ENCODE measurements at places on chromosomes 12 and 14.

- DNase-seq: no peak
Measured at GRCh38 chr14:23577710-23578392, 739 bp downstream of the JPH4 start.

DNA sequence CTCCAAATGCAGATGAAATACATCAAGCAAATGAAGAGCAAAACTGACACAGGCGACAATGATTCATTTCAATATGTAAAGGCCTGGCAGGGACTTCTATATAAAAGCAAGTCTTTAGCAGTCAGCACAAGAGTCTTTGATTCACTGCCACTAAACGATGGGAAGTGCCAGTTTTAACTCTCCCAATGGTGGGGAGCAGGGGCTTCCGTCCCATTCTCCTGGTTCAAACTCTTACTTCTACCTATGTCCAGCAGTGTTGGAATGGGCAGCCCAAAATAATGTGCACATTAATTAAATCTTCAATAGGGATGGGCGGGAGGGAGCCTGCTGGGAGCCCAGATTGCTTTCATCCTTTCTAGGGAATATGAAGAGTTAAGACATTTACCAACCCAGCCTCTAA is 97.5 kb upstream of the MDM1 start:
- DNase-seq: no peak

DNA sequence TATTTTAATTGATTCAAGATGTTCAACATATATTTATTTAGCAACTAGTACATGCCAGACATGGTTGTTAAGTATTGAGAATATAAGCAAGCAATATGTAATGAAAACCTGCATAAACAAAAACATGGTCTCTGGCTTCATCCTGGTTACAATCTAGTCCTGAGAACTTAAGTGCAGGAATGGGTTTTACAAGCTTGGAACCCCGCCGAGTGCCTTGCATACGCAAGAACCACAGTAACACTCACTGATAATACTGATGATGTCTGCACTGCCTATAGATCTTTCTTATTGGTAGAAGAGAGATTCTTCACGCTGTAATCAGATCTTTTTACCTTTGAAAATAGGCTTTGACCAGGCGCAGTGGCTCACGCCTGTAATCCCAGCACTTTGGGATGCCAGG is 22.9 kb upstream of the CALM1 start:
- DNase-seq: no peak

DNA sequence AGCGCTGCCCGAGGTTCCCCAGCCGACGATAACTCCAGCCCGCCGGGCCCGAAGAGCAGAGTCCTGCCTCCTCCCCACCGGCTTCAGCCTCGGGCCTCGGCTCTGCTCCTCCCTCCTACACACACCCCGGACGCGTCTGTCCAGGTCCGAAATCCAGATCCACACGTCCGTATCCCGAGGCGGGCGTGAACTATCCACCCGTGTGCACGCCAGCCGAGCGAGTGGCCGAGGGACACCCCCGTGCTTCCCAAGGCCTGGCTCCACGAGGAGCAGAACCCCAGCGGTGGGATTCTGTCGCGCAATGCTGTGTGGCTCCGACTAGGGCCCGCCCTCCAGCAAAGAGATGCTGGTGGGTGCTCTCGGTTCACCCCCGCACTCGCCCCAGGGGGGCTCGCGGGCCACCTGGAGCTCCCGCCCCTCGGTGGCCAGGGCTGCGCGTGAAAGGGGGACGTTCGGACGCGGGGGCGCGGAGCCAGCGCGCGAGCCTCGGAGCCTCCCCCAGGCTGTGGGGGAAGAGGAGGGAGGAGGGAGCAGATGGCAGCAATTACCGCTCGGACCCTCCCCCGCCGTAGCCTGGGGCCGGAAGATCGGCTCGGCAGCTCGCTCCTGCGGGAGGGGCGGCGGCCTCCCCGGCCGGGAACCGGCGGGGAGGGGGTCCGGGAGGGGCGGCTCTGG is 18.9 kb upstream of the ANKRD33 start:
- DNase-seq: no peak

DNA sequence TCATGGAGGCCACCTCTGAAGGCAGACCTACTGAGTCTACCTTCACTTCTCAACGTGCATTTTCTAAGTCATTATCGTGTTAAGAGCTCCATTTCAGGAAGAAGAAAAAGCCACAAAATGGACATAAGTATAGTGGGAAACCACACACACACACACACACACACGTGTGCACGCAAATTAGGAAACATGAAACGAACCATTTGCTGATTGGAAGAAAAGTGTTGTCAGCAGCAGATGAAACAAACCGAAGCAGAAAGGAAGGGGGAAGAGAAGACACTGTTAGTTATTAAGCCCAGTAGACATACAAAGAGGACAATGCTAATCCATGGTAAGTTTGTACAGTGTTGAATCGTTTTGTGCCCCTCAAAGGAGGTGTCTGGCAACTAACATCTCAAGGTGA is 9.9 kb upstream of the VPS33A start:
- no peak for DNase-seq

DNA sequence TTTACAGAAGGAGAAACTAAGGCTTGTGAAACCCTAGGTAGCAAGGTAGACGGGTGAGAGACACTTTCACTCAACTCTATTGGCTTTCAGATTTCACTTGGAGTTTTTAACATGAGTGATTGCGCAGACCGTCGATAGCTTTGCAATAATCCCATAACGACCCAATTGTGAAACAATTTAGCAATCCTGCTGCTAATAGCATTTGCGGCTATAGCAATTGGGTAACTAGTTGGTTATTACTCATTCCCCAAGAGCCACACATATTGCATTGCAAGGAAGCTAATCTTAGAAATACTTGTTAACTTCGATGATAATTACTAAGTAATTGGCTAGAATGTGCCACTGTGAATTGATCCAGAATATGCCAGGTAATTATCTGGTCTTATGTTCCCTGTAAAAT is 159.9 kb upstream of the NOS1 start:
- no peak for DNase-seq

GRCh38 chr12:90102957-90103652 is 394.5 kb upstream of the ATP2B1 start:
- DNase-seq: no peak

DNA sequence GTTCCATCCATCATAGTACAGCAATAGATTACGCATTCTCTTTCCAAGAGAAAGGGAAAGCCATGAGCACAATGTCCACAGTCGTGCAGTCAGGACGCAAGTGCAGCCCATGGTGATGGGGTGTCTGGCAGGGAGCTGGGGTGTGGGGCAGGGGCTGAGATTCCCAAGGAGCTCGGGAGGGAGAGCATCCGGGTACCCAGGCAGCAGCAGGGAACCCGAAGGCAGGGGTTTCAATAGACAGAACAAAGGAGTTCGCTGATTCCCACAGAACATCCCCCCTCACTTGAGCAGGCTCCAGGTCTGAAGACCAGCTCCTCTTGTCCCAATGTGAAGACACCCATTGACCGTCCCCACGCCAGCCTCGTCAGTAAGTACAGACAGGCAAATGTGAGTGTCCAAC is 13.5 kb downstream of the ANHX start:
- no peak for DNase-seq

DNA sequence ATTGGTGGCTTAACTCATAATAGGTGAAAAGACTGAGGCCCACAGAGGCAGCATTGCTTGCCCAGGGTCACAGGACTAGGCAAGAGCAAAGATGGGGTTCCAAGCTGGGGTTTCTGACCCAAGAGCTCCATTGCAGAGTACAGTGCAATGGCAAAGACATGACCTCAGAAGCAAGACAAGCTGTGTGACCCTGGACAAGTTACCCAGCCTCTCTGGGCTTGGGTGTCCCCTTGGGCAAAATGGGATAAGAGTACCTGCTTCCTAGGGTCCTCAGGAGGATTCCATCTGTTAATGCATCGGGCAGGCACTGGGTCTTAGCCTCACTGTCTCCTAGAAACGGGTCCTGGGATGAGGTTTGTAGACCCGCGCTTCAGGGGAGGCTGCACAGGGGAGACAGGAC is 111.6 kb upstream of the NCOR2 start:
- no peak for DNase-seq

- DNase-seq: no peak
Measured at GRCh38 chr14:34046799-34047520, 96.1 kb upstream of the EGLN3 start.

DNA sequence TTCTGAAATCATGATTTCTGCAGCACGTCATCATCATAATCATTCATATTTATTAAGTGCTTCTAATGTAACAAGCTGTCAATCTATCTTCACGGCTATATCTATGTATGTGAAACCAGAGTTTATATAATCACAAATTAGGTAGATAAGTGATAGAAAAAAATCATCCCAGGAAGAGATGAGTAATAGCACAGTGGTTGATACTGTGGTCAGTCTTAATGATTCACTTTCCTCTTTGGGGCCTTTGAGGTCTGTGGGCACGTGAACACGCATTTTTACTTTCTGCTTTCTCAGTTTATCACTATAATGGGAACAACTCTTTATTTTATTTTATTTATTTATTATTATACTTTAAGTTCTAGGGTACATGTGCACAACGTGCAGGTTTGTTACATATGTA is 265.9 kb upstream of the NOVA1 start:
- DNase-seq: no peak

GRCh38 chr12:10369557-10370415 is 20.1 kb downstream of the KLRK1 start:
- DNase-seq: no peak

GRCh38 chr14:54194501-54194900 is 202.3 kb upstream of the CDKN3 start:
- no peak for DNase-seq

DNA sequence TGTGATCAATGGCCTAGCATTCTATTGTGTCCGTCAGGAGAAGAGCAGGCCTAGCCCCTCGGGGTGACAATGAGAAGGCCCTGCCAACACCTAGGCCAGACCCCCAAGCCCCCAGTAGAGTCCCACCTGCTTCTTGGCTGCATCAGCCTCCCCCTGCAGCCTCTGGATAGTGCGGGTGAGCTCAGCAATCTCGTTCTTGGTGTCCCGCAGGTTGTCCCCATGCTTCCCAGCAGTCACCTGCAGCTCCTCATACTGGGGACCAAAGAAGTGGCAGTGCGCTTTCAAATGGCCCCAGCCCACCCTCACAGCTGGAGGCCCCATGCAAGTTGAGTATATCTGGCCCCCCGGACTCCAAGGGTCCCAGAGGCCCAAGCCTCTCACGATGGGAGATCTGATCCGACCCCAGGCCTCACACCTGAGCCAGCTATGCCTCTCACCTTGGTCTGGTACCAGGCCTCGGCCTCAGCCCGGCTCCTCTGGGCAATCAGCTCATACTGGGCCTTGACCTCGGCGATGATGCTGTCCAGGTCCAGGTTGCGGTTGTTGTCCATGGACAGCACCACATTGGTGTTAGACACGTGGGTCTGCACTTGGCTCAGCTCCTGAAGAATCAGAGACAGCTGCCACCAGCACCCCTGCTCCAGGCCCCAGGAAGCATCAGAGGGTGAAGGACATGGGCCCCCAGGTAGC is 10.0 kb upstream of the KRT4 start:
- no peak for DNase-seq

GRCh38 chr12:4273652-4274395 is at the start of gene CCND2:
Gene CCND2 (plus strand): TSS chr12:4273762. CDS start chr12:4274041, 279 bp downstream.
- peak; percentile 42 for DNase-seq

GRCh38 chr12:16523284-16523950 is 82.5 kb downstream of the LMO3 start:
- no peak for DNase-seq

DNA sequence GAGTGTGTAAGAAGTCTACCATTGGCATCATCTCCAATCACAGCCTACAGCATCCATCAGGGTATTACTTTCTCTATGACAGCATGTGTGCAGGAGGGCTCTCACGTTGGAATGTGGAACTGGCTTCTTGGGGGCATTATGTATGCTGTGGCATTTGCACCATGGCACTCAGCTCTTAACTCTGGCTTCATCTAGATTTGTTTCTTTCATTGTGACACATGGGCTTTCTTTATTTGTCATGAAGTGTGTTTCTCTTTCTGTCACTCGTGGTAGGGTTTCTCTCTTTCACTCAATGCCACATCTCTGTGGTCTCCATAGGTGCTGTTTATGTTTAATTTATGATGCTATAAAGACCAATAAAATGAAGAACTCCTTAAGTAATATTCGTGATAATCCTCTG is 191.2 kb upstream of the GARIN2 start:
- DNase-seq: no peak

- DNase-seq: no peak
Measured at GRCh38 chr12:48447755-48448154, 24.6 kb upstream of the ANP32D start.

- no peak for DNase-seq
Measured at GRCh38 chr14:33800735-33801163, 150.1 kb downstream of the EGLN3 start.

- DNase-seq: no peak
Measured at GRCh38 chr12:31783996-31784645, 55.3 kb upstream of the AMN1 start.

- no peak for DNase-seq
Measured at GRCh38 chr14:79196216-79196615, 1015.1 kb downstream of the DIO2 start.

- no peak for DNase-seq
Measured at GRCh38 chr12:65885716-65886115, 61.4 kb downstream of the HMGA2 start.

DNA sequence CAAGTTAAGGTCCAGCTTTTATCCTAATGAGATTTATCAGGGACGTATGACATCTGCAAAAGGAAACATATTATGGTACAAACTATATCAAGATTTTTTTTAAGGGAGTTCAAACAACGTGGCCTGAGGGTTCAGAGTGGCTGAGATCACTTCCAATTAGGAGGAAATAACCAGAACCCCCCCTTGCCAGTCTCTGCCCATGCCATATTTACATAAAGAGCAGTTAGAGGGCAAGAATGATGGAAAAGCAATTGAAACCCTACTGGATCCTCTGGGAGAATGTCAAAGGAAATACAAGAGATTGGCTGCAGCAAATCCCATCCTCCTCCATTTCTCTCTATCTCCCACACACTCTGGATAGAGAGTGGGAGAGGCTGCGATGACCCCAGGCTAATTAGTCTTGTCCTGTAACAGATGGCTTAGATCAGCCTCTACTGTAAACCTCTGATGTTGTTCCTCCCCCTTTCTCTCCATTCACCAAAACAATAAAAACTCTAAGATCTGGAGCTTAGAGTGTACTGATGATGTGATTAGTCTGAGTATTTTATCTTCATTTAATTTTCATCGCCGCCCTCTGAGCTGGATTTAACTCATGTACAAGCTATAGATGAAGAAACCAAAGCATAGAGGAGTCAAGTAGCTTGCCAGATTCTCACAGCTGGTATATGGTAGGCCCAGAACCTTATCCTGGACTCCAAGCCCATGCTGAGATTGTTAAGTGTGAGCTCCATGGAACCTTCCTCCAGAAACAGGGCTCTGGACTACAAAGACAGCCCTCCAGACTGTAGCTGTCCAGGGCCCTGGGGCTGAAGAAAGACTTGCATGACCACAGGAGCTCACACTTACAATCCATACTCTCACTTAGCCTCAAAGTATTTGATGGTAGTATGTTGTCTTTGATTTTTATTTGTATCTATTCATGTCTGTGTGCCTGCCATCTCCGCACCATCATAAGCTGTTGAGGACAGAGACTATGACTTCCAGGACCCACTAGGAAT is 54.1 kb upstream of the GNG2 start:
- no peak for DNase-seq

DNA sequence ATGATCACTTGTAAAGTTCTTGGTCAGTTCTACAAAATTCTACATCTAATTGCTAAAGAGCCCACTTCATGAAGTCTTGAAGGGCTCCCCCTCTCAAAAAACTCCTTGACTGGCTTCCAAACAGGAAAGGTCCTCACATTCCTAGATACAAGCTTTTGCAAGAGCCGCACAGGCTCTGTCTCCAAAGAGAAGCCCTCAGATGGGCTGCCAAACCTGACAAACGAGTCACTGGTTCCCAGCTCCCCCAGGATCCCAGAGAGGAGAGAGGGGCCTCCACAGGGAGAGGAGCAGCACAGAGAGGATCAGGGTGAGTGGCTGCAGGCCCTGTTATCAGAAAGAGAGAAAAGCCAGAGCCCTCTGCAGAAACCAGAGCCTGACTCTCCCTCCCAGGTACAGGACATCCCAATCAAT is 5.8 kb downstream of the NID2 start:
- no peak for DNase-seq
